EL (cell line): ENCODE measurements at places on chromosomes 4 and X.

- no peak for DNase-seq
These were observed 81.5 kb upstream of the SMIM10 start for GRCh38 chrX:134909261-134909660.

DNA sequence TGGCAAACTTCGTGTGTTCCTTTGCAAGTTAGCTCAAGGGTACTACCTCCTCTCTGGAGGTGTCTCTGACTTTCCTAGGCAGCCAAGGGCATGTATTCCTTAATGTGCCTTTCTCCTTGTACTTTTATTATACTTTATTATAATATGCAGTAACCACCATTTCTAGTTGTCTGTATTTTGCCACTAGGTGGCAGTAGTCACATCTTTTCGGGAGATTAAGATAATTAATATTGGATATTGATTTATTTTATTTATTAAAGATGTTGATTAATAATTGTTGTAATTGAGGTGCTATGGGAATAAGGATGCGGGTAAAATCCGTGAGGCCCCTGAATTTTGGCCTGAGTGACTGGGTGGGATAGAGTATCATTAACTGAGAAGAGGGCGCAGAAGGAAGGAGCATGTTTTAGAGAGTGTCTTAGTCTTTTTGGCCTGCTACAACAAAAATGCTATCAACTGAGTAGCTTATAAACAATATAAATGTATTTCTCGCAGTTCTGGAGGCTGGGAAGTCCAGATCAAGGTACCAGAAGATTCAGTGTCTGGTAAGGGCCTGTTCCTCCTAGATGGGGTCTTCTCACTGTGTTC is 153.3 kb downstream of the TMEM164 start:
- no peak for DNase-seq

GRCh38 chr4:183674153-183674552 is 15.1 kb downstream of the TRAPPC11 start:
- no peak for DNase-seq

DNA sequence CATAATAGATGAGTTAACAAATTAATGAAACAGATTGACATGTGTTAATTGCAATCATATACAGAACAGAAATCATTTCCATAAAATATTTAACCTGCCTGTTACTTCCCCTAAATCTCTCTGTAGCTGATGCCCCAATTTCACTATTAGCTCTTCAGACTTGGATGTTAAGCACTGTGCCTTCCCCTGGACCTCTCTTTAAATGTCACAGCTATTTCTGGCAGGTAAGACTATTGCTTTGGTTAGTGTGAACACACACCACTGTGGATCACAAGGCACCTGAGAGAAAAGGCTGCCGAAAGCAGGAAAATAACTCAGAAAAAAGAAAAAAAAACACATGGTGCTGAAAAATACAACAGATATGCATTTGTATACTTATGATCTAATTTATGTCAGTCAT is 91.3 kb downstream of the SNCA start:
- no peak for DNase-seq

DNA sequence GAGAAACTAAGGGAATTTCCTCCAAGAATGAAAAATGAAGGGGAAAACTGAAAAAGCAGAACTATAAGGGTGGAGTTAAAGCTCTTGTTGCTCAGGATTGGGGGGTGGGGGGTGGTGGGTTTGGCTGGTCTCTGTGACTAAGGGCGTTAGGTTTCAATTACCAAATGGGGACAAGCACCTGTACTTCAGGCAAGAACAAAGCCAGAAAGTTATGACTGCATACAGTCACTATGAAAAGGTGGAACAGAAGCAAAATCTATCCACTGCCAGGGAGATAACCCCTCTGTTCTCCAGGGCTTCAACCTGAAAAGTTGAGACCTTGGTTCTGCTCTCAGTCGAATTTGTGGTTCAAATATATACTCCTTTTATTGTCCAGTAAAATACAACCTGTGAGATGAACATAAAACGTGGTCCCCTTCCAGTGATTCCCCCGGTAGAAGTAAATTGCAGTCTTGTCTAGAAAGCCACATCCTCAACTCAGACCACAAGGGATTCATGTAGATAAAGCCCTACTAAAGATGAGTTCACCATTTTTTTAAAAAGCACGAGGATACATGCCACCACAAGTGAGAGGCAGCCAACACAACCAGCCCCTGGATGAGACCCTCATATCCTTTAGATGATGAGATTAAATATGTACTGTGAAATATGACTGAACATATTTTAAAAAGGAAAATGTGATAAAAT is 257.1 kb upstream of the RPS6KA3 start:
- DNase-seq = no peak

DNA sequence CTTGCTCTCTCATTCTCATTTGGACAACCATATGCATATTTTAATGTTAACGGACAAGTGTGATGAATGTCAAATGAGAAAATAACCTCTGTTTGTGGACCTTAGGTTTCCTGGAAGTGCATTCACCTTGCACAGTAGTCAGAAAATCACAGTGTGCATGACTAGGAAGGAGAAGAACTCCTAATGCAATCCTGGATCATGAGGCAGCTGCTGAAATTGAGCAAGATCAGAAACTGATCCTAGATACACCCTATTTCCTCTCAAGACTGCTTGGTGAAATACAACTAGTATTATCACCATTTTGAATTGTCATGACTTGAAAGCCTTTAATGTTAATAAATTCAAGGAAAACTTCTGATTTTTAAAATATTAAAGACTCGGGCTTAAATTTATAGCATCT is 1148.9 kb downstream of the STIM2 start:
- no peak for DNase-seq

- no peak for DNase-seq
These were observed 47.1 kb upstream of the NPY2R start for GRCh38 chr4:155161357-155161756.

DNA sequence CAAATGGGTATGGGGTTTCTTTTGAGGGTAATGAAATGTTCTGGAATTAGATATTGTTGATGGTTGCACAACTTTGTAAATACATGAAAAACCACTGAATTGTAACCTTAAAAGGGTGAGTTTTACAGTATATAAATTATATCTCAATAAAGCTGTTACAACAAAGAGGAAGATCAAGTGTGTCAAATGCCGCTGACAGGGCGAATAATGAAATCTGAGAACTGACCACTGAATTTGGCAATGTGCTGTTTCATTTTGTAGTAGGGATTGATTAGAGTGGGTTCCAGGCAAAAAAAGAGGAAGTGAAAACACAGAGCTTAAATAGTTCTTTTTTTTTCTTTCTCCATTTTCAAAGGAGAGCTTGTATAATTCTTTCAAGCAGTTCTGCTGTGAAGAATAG is 161.1 kb upstream of the NAP1L5 start:
- no peak for DNase-seq

- DNase-seq = peak; percentile 25
These were observed 11.4 kb downstream of the ASIC5 start for GRCh38 chr4:155854582-155855226.

GRCh38 chr4:40924096-40924792 is 174.5 kb downstream of the NSUN7 start:
- DNase-seq = peak; percentile 65

GRCh38 chrX:41600291-41600690 is 88.5 kb upstream of the GPR34 start:
- DNase-seq = peak; percentile 81

DNA sequence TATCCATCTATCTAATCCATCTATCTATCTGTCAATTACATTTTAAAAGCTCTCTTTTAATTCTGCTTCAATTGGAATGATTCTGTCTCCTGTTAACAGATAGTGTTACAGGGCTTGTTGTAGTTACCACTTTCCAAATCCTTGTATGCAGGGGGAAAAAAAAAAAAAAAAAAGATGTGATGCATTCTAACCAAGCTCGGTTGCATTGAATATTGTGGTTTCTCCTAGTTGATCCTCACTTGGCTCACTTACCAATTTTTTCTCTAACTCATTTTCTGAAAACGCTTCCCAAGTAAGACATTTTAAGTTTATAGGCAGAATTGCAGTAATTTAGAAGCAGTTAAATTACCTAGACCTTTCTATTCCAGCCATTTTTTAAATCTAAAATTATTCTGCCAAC is 327.9 kb upstream of the PITX2 start:
- no peak for DNase-seq

DNA sequence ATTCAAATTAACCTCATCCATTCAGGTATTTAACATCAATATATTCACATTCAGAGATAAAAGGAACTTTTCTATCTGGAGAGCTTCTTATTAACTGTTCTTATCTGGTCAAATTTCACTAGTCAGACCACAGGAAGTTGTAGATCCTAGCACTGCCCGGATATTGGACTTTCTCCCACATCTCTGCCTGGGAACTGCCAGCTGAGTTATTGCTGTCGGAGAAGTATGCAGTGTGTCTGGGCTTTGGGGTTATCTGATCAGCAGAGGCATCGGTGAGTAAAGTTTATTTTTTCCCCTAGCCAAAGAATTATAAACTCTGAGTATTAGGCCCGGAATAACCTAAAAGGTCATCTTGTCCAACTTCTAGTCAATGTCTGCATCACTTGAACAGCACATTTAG is 45.1 kb downstream of the OR13H1 start:
- DNase-seq = no peak

- DNase-seq = no peak
These were observed 62.3 kb upstream of the SHOX start for GRCh38 chrX:568311-568710.

DNA sequence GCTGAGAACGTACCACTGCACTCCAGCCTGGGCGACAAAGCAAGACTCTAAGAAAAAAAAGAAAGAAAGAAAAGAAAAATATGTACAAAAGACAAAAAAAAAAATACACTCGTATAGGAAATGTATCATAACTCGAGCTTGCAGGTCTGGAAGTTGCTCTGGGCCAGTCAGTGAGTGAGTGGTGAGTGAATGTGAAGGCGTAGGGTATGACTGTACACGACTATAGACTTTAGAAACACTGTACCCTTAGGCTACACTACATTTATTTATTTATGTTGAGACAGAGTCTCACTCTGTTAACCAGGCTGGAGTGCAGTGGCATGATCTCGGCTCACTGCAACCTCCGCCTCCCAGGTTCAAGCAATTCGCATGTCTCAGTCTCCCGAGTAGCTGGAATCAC is 29.4 kb downstream of the EVC2 start:
- DNase-seq = peak; percentile 67

- DNase-seq = no peak
These were observed 121.2 kb downstream of the VEGFC start for GRCh38 chr4:176671532-176671931.

- peak; percentile 61 for DNase-seq
These were observed 24.3 kb upstream of the CD38 start for GRCh38 chr4:15753786-15754185.

DNA sequence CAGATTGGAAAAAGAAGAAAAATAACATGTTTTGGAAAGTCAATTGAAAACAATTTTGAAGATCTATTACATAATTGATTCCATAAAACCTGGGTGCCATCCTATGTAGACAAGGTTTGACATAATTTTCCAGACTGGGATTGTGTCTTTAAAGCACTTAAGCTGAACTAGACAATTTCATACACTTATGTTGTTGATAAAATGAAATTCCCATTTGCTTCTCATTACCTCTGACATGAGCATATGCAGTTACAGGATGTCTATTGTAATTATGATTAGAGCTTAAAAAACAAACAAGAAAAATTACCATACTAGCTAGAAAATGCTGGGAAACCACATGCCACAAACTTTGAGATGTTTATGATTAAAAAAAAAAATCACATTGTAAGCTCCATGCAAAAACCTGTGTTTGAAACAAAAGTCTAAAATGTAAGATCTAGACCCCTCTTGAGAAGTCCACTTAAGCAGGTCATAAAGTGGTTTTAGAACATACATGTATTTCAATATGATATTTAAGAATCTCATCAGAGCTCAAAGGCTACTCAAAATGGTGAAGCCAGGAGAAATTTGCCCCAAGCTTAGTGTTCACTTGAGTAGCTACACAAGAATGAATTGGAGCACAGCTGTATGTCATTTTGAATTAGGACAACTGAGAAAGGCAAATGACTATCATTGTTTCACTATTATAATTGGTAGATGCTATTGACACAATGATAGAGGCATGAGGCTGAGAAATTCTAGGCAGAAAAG is 181.1 kb upstream of the PABPC4L start:
- DNase-seq = no peak

GRCh38 chr4:158850371-158850770 is 81.5 kb downstream of the FNIP2 start:
- no peak for DNase-seq

DNA sequence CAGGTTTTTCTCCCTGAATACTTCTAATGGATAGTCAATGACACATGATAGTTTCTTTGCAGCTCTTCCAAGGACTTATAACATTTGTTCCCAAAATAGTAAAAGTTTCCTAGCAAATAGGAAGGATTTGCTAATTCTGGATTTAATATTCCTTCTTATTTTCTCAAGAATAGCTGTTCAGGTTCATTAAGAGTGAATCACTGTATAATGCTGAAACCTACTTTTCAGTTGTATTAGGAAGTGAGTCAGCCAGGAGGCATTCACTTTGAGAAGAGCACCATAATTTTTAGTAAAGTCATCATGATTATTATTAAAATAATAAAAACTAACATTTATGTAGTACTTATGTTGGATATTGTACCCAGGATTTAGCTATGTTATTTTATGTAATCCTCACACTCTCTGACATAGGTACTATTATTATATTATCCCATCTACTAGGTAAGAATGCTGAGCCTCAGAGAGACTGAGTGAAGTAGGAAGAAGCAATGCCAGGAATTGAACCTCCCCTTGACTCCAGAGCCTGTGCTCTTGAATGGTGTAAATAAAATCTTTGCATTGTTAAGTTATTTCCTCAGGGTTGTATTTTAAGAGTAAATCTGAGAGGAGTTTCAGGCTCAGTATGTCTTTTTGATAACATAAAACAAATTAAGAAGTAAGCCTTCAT is 114.8 kb downstream of the REELD1 start:
- peak; percentile 81 for DNase-seq

DNA sequence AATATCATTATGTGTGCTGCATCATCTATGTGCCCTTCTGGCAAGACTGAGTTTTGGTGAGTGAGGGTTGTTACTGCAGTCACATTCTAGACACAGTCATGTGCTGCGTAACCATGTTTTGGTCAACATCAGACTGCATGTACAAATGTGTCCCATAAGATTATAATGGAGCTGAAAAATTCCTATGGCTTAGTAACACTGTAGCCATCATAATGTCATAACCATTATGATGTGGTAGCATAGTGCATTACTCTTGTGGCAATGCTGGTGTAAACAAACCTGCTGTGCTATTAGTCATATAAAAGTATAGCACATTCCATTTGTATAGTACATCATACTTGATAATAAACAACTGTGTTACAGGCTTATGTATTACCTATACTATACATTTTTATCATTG is 198.1 kb upstream of the NUDT6 start:
- DNase-seq = peak; percentile 55

DNA sequence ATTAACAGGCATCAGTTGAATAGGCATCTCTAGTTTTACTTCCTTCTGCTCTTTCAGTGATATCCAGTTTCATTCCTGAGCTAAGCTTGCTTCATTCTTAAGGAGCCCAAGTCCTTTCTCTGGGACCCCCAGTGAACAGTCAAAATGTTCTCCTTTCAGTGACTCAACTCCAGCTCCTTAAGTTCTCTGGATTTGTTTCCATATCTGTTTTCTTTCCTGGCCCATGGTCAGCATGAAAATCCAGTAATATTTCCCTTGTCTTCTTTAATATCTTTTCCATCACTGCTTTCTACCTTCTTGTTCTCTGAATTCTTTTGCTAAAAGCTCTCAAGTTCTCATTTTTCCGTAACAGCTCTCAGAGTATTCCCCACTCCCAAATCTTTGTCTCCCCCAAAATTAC is 25.5 kb downstream of the ADGRL3 start:
- no peak for DNase-seq
